Activated CD8-positive, alpha-beta memory T cell treated with anti-CD3 and anti-CD28 coated beads for 1 hour (primary cell): ENCODE measurements at places on chromosomes 1 and 21.
A peak's percentile ranks its signal among the peaks of the same experiment; 100 is the strongest.

- DNase-seq = no peak
Measured at GRCh38 chr1:22120469-22120790, 22.5 kb downstream of the WNT4 start.

DNA sequence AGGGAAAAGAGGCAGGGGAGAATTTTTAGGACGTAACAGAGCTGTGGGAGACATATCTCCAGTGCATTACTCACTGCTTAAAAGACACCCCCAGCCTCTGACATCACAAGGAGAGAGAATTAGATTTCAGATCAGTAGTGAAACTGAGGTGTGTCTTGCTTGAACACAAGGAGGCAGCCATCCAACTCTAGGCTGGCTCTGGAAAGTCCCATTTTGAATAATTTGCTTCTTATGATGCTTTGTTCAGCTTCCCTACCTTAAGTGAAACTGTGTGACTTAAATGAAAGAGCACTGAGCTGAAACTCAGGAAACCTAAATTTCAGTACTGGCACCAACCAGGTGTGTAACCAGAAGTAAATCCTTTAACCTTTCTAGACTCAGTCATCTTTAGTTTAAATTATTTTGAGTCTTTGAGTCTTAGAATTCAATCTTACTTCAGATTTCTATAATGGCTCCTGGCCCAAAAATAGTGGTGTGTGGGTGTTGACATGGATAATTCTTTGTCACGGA is 251.6 kb upstream of the SGIP1 start:
- DNase-seq = peak; percentile 3

DNA sequence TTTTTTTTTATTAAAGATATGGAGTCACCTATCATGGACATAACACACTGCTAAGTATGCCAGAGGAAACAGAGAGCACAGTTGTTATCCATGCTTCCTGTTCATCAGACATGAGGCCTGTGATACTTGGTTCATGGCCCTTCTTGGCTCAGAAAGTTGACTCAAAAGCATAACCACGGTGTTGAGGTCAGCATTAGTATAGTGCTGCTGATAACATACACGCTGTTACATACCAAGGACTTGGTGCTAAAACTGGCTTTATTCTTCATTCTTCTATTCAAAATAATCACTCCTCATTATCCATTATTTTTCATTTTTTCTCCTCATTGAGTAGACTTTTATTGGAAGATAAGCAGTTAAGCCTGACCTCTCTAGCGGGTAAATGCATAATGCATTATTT is 464.1 kb downstream of the ADGRL2 start:
- DNase-seq = no peak

DNA sequence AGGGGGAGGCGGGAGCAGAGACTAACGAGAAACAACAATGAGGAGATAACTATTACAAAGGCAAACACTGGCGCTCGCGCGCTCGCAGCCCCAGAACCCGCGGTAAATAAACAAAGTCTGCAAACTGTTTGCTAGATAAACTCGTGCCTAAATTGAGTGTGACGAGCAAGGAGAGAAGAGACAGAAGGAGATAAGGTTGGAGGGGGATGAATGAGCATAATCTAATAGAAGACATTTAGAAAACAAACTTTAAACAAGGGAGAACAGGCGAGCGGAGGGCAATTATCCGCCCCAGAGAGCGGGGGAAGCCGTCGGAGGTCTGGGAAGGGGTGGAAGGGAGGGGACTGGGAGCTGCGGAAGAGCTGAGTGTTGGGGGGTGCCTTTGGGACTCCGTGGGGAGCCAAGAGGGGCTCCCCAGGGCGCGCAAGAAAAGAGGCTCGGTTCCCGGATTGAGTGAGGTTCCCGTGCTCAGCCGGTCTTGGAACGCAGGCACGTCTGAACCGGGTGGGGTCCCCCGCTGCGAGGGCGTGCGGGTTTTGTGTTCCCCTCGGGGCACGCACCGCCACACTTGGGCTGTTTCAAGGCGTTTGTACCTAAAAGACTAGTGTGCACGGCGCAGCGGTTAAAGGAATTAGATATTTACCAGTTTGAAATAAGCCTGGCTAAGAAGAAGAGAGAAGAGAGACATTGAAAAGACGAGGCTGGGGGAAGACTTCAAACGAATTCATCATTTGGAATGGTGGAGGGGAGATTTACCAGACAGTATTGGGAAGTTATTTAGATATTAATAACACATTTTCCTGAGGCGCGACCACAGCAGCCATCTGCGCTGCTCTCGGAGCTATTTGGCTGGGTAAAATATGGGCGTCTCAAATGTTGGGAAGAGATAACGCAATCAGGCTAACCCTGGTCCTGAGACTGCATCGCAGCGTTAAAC is 10.6 kb downstream of the PAX7 start:
- no peak for DNase-seq

DNA sequence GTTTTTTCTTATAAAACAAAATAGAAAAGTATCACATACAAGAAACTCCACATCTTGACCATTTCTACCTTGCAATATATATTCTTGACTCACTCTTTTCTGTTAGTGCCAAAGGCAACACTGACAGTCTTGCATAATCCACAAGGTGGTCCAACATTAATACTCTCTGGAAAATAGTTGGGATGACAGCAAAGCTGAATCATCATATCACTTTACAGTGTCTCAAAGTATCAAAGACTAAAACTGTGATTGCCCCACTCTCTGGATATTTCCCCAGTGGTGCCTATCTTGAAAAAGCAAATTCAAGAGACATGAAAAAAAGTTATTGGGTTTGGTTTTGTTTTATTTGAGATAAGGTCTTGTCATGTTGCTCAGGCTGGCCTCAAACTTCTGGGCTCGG is 14.6 kb upstream of the TGFBR3 start:
- no peak for DNase-seq

DNA sequence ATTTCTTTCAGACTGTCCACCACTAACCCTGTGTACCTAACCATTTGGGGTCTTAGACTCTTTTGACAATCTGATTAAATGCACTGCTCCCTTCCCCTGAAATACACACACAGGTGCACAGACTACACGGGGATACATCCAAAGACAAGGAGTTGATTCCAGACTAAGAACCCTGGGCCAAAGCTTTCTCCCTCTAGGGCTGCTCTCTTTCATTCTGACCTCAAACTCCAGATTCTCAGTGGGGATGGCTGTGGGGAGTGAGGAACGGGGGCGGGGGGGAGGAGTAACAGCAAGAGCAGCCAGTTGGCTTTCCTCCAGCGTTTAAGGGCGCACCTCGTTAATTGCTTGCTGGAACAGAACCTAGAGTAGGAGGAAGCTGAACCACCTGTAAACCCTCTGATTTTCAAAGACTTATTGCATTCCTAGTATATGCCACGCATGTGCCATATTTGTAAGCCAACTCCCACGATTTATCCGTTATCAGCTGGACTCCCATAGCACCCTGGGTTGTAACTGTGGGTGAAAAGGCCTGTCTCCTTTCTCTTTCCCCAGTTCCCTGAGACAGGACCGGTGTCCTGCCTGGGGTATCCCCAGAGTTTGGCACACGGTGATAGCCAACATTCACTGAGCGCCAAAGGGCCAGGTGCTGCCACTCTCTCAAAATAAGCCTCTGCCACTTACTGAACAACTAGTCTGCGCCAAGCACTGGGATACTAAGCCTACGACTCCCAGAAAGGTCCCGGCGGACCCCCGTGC is 920 bp downstream of the MTHFR start:
- no peak for DNase-seq

DNA sequence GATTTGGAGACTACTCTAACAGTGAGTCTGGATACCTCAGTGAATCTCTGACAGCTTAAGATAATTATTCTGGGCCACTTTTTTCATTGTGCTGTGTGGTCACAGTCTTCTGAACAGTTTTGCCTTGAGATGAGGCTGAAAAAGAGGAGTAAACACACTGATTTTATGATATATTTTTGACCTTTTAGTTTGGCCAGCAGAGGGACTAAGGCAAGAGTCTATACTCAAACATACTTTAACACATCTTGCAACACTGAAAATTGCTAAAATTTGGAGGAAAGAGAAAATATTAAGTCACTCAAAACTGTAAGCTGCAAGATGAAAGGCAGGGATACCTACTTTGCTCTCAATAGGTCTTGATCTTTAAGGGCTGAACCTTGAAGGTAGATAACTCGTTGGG is 182.7 kb downstream of the KCNT2 start:
- DNase-seq = no peak

DNA sequence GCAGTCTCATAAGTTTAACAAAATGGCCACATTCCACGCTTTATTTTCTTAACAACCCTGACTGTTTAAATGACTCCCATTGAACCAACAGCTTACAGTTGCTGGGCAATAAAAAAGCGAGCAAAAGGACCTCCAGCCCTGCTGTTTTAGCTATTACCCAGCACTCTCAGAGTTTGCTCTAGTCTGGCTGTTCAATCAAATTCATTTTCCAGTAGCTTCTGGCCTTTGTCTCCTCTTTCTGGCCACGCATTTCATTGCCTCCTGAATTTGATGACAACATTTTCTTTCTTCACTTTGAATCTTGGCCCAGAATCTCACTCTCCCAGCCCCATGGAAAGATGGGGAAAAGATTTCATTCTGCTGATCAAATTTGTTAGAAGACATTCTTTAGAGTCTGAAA is 44.1 kb upstream of the DOCK7 start:
- DNase-seq = no peak
